Hematopoietic multipotent progenitor cell treated with erythropoietin and hydrocortisone succinate and interleukin-3 and kit ligand, for 4 days (in vitro differentiated cells): ENCODE measurements at places on chromosomes 2 and 18.

- no peak for DNase-seq
Observed at GRCh38 chr2:26318950-26319349, 27.0 kb upstream of the SELENOI start.

- no peak for DNase-seq
Observed at GRCh38 chr2:146985753-146986152, 859.1 kb upstream of the ACVR2A start.

DNA sequence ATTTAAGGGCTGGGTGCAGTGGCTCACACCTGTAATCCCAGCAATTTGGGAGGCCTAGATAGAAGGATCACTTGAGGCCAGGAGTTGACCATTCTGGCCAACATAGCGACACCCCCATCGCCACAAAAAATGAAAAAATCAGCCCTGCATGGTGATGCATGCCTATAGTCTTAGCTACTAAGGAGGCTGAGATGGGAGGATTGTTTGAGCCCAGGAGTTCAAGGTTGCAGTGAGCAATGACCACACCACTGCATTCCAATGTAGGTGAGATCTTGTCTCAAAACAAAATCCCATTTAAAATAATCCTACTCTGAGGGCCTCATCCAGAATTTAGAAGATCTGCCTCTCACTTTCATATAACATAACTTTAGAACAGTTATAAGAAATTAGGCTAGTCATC, 2.7 kb upstream of the SERTAD2 start:
- DNase-seq: no peak

DNA sequence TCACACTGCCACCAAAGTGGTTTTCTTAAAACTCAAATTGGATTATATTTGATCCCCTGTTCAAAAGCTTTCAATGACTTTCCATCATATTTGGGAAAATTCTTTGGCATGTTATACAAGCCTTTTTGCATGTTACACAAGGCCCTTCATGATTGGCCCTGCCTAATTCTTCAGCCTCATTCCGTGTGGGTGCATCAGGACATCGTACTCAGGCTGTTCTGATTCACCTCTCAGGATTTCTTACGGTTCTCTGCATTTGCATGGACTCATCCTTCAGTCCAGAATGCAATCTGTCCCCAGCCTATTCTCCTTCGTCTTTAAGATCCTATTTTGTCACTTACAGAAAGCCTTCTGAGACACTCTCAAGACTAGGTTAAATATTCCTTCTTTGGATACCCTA, 107.8 kb downstream of the LYPD1 start:
- DNase-seq: no peak

GRCh38 chr2:68687018-68687417, 43.6 kb downstream of the PROKR1 start:
- no peak for DNase-seq

- DNase-seq: no peak
Observed at GRCh38 chr2:234970477-234970882, 18.7 kb downstream of the SH3BP4 start.

GRCh38 chr2:105736145-105736544, 8.6 kb upstream of the NCK2 start:
- DNase-seq: no peak

GRCh38 chr2:116329280-116329679, 1485.2 kb upstream of the DDX18 start:
- no peak for DNase-seq

DNA sequence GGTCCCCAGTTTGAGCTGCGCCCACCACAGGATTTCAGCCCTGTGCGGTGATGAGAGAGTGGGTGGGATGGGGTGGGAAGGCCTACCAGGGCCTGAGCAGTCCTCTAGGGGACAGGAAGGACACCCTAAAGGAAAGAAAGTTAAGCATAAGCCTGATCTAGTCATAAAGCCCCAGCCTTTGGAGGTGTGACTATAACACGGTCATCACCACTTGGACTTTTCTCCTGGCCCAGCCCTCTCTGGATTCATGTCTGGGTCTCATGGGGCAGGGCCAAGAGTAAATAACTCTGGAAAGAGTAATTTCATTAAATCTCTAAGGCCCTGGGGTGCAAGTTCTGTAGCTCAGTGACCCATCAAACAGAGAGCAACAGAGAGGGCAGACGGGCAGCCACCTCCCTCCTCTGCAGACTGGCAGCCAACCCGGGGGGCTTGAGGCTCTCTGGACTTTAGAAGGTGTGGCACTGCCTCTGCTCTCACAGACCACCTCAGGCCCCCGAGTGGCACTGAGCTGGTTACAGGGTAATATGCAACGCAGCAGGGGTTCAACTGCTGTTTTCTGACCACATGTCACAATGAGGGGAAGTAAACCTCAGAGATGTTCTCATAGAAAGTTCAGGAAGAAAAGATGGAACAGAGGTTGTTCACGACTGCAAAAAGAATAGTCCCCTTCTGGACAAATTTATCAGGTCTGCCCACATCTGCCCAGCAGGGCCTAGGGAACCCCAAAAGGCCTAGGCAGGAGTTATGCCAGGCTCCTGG, 41.5 kb downstream of the TGFA start:
- DNase-seq: no peak

- DNase-seq: no peak
Observed at GRCh38 chr2:232329716-232330067, 48.9 kb upstream of the ALPP start.
